Osteoblast (primary cell): ENCODE measurements at places on chromosomes 3 and 15. TPM values are rescaled to one million over a fixed set of nuclear protein-coding genes. Genes with fewer than 3 reads are reported as not detected.

Gene IL20RB
- total RNA-seq = 1.2 and 1.8 TPM in 2 replicates

Gene SLC49A4
- total RNA-seq = 41.8 and 43.4 TPM in 2 replicates

Gene CHST13
- total RNA-seq = under 0.01 TPM in 1 of 2 replicates, not detected in the other

Gene ZNF148
- total RNA-seq = 35.9 and 38.4 TPM in 2 replicates

Gene TNNC1
- 0.29 and 0.36 TPM in 2 replicates for total RNA-seq

Gene LRRK1
- total RNA-seq = 14.1 and 15.2 TPM in 2 replicates

Gene MUSTN1
- 1.4 TPM in 1 of 2 replicates, not detected in the other for total RNA-seq

Gene ACKR2
- under 0.01 TPM in 1 of 2 replicates, not detected in the other for total RNA-seq

Gene ABI3BP
- total RNA-seq = 130 and 183 TPM in 2 replicates

Gene ZNF80
- total RNA-seq = not detected in 2 replicates

Gene PSTPIP1
- not detected in 2 replicates for total RNA-seq

Gene TERC
- total RNA-seq = 144 and 200 TPM in 2 replicates

Gene EIF1B
- total RNA-seq = 19.2 and 23.0 TPM in 2 replicates

Gene ISLR2
- total RNA-seq = under 0.01 TPM in 1 of 2 replicates, not detected in the other

Gene SERPINI2
- total RNA-seq = not detected in 2 replicates

Gene HGD
- total RNA-seq = under 0.01 TPM in 2 replicates

Gene CAPN3
- total RNA-seq = 1.1 and 3.2 TPM in 2 replicates

Gene FOXL2
- under 0.01 and 0.36 TPM in 2 replicates for total RNA-seq

Gene ERC2
- 0.36 TPM in 1 of 2 replicates, not detected in the other for total RNA-seq

Gene SAMMSON
- not detected in 2 replicates for total RNA-seq

Gene ACP3
- under 0.01 TPM in 1 of 2 replicates, not detected in the other for total RNA-seq

Gene TGM5
- not detected in 2 replicates for total RNA-seq

Gene TMOD2
- total RNA-seq = 9.8 and 10.3 TPM in 2 replicates

Gene MYO1E
- 220 and 336 TPM in 2 replicates for total RNA-seq

Gene DGKG
- 2.5 and 2.9 TPM in 2 replicates for total RNA-seq

Gene SLC30A4
- total RNA-seq = 17.4 and 19.5 TPM in 2 replicates

Gene LEKR1
- total RNA-seq = 0.36 and 1.5 TPM in 2 replicates

Gene NR1I2
- total RNA-seq = 0.36 TPM in 1 of 2 replicates, not detected in the other

Gene IQCH
- total RNA-seq = 4.7 and 5.8 TPM in 2 replicates

Gene MYO5C
- total RNA-seq = under 0.01 TPM in 2 replicates

Gene GOLGA8A
- 21.5 and 27.5 TPM in 2 replicates for total RNA-seq

Gene LIPH
- total RNA-seq = not detected in 2 replicates

Gene CELF6
- 0.36 and 0.59 TPM in 2 replicates for total RNA-seq

Gene FES
- 19.2 and 20.3 TPM in 2 replicates for total RNA-seq

Gene NOX5
- 0.29 and 0.36 TPM in 2 replicates for total RNA-seq
